Osteoblast (primary cell): ENCODE measurements at places on chromosomes 12 and 14. TPM values are rescaled to one million over a fixed set of nuclear protein-coding genes. Genes with fewer than 3 reads are reported as not detected.
A peak's percentile ranks its signal among the peaks of the same experiment; 100 is the strongest.

The ADSS1 gene
- total RNA-seq: 2.1 and 4.3 TPM in 2 replicates

The RERG gene
- 0.29 TPM in 1 of 2 replicates, not detected in the other for total RNA-seq

The HOXC12 gene
- total RNA-seq: under 0.01 TPM in 1 of 2 replicates, not detected in the other

The TSPAN11 gene
- 5.4 and 10.0 TPM in 2 replicates for total RNA-seq

- DNase-seq: no peak
Observed at GRCh38 chr12:47652521-47653234, 53.2 kb downstream of the RPAP3 start.

DNA sequence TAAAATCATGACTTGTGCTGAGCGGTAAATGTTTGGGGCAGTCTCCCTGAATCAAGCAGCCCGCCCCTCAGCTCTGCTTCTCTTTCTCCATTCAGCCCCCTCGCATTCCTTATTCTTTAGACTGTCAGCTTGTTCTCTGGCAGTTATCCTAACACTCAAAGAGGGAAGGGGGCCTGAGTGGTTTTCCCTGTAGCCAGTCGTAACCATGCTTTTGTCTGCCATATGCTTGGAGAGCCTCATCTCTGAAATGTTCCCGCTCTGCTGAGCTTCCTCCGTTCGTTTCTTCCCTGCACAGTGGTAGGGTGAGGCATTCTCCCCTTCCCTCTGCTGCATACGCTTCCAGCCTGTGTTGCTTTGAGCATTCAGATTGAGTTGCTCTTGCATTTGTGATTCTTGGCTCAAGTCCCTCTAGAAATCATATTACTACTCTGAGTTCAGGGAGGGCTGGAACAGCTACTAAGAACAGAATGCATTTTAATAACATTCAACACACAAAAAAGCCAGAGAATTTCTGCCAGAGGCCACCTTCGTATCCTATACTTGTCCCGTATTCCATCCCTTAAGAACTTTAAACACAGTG is 119.7 kb downstream of the FBXL14 start:
- peak; percentile 76 for DNase-seq

- no peak for DNase-seq
Observed at GRCh38 chr12:82923935-82924334, 237.2 kb downstream of the TMTC2 start.

The KRT74 gene
- total RNA-seq: not detected in 2 replicates

DNA sequence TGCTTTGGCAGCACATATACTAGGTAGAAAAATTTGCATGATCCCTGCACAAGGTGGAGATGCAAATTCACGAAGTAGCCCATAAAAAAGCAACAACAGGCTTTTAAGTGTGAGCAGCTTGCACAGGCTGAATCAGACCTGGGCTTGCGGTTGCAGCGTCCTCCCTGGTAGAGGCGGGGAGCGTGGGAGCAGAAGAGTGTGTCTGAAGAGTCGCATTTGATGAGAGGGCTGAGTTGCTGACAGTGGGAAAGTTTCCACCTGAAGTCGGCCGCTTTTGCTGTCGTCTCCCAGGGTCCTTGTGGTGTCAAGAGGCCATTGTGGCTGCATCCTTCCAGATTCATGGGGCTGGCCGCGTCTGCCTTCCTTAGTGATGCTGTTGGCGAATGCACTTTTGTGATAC is 6.2 kb downstream of the AACS start:
- no peak for DNase-seq

The GALNT6 gene
- total RNA-seq: 7.1 and 9.8 TPM in 2 replicates

The EIF2B2 gene
- total RNA-seq: 30.4 and 39.4 TPM in 2 replicates

GRCh38 chr12:3294481-3294911 is 196.5 kb upstream of the PRMT8 start:
- DNase-seq: peak; percentile 66

- no peak for DNase-seq
Observed at GRCh38 chr12:25864306-25865276, 93.9 kb upstream of the RASSF8 start.

DNA sequence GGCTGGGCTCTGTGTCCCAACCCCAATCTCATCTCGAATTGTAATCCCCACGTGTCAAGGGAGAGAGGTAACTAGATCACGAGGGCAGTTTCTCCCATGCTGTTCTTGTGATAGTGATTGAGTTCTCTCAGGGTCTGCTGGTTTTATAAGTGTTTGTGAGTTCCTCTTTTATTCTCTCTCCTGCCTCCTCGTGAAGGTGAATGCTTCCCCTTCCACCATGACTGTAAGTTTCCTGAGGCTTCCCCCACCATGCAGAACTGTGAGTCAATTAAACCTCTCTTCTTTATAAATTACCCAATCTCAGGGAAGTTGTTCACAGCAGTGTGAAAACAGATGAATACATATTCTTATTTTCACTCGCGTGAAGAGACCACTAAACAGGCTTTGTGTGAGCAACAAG is 148.2 kb downstream of the TMEM30B start:
- DNase-seq: no peak

The BEST3 gene
- total RNA-seq: under 0.01 TPM in 1 of 2 replicates, not detected in the other

- DNase-seq: peak; percentile 13
Observed at GRCh38 chr14:22251090-22251489, 337.9 kb downstream of the DAD1 start.

The IL31 gene
- not detected in 2 replicates for total RNA-seq

DNA sequence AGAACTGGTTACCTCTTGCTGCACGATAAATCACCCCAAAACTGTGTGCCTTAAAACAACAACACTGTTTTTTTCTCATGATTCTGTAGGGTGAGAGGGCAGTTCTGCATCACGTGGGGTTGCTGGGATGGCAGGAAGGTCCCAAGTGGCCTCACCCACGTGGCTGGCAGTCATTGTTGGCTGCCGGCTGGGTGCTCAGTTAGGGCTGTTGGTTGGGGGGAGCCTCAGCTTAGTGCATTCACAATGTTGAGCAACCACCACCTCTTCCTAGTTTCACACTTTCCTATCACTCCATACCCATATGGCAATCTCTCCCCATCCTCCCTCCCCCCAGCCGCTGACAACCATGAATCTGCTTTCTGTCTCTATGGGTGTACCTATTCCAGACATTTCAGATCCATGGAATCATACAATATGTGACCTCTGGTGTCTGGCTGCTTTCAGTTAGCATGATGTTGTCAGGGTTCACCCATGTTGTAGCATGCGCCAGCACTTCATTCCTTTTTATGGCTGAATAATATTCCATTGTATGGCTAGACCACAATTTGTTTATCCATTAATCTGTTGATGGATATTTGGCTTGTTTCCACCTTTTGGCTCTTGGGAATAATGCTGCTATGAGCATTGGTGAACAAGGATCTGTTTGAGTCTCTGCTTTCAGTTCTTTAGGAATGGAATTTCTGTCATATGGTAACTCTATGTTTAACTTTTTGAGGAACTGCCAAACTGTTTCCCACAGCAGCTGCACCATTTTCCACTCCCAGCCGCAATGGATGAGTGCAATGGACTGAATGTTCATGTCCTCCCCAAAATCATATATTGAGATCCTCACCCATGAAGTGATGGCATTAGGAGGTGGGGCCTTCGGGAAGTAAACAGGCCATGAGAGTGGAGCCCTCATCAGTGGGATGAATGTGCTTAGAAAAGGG is 11.2 kb upstream of the POP5 start:
- DNase-seq: no peak

The RASSF8 gene
- 84.3 and 97.4 TPM in 2 replicates for total RNA-seq

The HSP90B1 gene
- total RNA-seq: 430 and 436 TPM in 2 replicates
